ENCODE measurements at places on chromosomes 2 and 18.
A peak's percentile ranks its signal among the peaks of the same experiment; 100 is the strongest.

GRCh38 chr2:136361521-136361920 lies 243.6 kb upstream of the CXCR4 start:
- DNase-seq, result no peak

DNA sequence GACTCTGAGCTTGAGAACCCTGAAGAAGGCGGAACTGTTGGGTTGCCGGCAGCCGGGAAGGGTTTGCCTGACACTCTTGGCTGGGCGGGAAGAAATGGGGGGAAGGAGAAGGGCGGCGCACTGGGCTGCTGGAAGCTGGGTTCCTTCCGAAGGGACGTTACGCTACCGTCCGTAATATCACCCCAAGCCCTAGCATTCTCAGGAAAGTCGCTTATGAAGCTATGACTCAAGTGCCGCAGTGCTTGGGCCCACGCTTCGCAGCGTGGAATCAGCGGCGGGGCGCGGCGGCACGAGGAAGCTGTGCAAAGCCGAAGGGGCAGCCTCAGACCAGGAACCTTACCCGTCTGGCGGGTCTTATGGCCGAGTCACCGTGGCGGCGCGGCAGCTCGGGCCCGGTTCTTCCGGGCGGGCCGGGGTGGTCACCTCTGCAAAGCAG lies 50.2 kb upstream of the SIGLEC15 start:
- DNase-seq, result peak; percentile 17

DNA sequence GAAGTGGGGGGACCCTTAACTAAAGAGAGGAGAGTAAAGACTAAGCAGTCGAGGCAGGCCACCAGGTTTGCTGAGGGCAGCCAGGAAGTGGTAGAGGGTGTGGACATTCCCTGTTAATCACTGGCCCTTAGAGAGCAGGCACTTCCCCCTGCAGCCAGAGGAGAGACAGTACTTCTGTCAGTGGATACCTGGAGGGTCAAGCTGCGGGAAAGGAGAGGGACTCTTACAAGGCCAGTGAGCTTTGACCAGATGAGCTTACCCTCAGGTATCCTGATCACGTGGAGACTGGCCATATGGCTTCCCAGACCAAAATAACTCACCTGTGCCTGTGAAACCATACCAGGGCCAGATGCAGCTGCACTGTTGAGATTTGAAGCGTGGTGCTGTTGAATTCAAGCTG lies 28.6 kb downstream of the ITGA6 start:
- no peak for DNase-seq

- DNase-seq, result no peak
These were observed 557.5 kb downstream of the ARHGAP15 start for GRCh38 chr2:143686585-143687164.

DNA sequence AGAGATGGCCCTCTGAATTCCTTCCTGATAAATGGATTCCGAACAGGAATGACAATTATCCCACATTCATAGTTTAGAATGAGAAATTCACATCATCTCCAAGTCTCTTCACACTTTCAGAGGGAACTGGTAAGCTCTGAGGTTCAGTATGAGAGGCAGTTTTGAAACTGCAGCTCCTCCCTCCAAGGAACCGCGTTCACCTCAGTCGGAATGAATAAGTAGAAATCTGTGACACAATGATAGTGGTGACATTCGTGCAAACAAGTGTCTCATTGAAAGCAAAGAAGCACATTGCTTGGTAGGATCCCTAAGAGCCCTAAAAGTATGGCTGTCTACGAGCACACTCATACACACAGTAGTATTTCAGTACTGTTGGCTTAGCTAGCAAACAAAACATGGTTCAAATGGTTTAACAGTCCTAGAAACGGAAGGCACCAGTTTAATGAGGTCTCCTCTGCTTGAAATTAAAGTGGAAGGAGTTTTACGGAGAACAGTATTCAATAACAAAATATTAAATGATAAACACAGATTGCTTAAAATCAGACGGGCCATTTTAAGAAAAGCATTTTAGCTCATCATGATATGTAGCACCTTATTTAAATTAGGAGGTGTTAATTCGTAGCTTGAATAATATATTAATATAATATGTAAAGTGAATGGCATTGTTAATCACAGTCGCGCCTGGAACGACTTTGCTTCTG lies 225.0 kb downstream of the ARHGAP15 start:
- no peak for DNase-seq

GRCh38 chr18:58565021-58565420 lies 63.9 kb downstream of the ALPK2 start:
- no peak for DNase-seq

DNA sequence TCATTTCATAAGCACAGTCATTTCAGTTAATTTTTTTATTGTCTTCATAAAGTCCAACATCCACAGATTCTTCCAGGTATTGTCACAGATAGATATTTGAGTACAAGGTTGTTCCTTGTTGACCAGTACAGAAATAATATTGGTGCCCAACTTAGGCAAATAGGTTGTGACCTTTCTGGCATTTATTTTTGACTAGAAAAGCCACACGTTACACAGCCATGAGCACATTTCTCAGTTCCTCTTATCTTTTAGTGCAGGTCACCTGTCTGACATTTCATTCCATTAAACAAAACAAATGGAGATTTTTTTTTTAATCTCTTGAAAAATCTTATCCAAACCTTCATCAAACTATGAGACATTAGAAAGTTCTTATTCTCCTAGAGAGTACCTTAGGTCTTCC lies 428.8 kb downstream of the ZNF521 start:
- no peak for DNase-seq

DNA sequence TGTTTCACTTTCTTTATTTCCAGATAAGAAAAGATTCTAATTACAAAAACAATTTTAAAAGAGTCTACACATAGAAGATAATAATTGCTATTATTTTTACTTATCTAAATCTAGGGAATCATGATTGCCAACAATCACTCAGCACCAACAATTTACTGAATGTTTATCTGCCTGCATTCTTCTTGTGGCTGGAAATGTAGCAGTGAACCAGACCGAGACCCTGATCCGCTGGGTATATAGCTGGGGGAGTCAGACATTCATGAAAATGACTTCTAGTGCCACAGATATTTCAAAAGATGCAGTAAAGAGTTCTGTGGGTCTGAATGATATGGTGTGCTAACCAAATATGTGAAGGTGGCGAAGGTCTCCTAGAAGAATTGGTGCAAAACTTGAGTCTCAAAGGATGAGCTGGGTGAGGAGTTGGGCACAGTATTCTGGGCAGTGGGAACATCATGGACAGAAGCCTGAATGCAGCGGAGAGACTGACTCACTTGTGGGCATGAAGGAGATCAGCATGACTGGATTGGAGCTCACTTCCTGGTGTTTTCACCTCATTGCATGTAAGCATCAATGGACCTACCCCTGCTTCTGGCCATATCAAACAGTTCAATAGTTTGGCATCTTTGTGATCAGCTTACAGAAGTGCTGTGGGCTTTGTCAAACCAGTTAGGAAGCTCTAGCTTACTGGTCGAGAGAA lies 26.1 kb upstream of the FN1 start:
- no peak for DNase-seq

GRCh38 chr18:58966005-58966677 lies 101.5 kb downstream of the ZNF532 start:
- DNase-seq, result no peak

- no peak for DNase-seq
These were observed 14.7 kb upstream of the TTC32 start for GRCh38 chr2:19916385-19916950.

DNA sequence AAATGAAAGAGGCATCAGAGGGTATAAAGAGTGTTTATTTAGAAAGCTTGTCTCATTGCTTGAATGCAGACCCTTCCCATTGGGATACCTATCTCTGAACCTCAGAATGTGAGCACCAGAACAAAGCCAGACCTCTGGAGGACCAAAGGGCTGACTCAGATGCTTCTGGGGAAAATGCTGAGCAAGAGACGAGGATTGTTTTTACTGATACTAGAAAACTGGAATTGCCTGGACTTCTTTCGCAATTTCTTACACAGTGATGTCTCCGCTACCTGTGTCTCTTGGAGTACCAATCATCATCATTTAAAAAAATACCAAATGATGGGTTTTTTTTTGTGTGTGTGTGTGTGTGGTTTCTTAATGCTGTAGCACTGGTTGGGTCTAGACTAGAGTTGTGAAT lies 55.6 kb upstream of the CCDC85A start:
- no peak for DNase-seq

GRCh38 chr2:231196592-231196991 lies 1.8 kb upstream of the ARMC9 start:
- no peak for DNase-seq

GRCh38 chr2:149410701-149411484 lies 80.5 kb downstream of the LYPD6 start:
- no peak for DNase-seq

GRCh38 chr2:27431395-27431794 lies 3.0 kb downstream of the NRBP1 start:
- DNase-seq, result no peak

GRCh38 chr2:238061315-238062202 lies 758 bp downstream of the SCLY start:
- DNase-seq, result no peak
